HS-5 (cell line): ENCODE measurements at places on chromosomes 1 and 21.

GRCh38 chr1:185636848-185637247 is 97.3 kb upstream of the HMCN1 start:
- no peak for DNase-seq

DNA sequence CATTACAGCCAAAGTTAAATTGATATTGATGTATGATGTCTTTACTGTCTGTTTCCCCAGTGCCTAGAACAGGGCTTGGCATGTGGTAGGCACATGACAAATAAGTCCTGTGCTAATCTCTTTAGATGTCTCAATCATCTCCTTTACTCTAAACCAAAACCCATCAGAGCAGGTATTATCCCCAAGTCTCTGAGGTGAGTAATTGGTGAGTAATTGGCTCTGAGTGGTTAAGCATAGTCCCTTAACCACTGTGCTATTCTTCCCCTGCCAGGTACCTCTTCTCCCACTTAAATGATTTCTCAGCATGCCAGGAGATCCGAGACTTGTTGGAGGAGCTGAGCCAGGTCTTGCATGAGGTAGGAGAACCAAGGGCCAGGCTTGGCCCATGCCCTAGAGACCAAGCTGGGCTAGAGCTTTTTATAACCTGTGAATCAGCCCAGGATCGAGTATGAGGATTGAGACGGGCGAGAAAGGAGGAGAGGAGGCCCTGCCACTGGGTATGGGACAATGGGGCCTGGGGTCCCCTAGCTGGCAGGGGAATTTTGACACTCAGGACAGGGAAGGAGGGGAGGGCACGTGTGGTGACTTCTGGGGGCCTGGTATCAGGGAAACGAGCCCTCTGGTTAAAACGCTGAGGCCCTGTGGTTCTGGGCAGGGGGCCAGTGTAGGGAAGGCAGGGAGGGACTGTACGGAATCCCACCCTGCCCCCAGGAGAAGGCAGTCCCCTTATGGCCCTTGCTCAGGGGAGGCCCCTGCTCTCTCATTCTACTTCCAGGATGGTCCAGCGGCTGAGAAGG is 4.5 kb downstream of the CNKSR1 start:
- DNase-seq, result no peak

DNA sequence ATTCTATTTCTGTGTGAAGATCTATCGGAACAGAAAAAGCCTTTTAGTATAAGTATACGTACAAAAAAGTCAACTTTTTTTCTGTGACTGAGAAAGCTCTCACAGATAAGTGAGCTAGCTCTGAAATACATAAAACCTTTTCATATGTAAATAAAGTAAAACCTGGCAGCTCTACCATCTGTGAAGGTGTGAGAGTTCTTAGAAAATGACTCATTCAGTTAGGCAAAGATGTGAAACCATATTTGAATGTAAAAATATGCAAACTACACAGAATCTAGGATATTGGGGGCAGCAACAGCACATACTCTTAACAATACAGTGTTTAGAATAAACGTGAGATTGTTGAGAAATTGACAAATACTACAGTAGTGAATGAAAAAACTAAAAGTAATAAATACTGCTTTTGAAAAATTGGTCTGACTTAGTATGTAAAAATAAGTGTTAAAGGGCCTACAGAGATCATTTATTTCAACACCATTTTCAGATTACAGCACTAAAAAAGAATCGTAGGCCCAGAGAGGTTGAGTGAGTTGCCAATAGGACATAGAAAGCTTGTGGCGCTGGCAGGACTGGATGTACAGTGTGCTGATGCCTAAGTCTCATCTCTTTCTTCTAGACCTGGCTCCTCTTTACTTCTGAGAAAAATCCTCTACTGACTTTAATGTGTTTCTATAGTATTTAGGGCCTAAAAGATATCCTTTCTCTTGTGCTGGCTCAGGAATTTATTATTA is 19.8 kb downstream of the ATP6V1G3 start:
- DNase-seq, result no peak

DNA sequence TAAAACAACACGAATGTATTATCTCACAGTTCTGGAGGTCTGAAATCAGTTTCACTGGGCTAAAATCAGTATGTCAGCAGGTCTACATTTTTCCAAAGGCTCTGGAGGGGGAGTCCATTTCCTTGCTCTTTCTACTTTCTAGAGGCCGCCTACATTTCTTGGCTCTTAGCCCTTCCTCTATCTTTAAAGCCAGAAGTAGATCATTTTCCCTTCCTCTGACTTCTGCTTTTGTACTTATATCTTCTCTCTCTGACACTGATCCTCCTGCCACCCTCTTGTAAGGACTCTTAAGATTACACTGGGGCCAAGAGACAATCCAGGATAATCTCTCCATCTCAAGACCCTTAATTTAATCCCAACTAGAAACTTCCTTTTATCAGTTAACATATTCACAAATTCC is 41.4 kb downstream of the MSH4 start:
- DNase-seq, result no peak

GRCh38 chr1:234977875-234978396 is 150.7 kb downstream of the TOMM20 start:
- DNase-seq, result no peak

DNA sequence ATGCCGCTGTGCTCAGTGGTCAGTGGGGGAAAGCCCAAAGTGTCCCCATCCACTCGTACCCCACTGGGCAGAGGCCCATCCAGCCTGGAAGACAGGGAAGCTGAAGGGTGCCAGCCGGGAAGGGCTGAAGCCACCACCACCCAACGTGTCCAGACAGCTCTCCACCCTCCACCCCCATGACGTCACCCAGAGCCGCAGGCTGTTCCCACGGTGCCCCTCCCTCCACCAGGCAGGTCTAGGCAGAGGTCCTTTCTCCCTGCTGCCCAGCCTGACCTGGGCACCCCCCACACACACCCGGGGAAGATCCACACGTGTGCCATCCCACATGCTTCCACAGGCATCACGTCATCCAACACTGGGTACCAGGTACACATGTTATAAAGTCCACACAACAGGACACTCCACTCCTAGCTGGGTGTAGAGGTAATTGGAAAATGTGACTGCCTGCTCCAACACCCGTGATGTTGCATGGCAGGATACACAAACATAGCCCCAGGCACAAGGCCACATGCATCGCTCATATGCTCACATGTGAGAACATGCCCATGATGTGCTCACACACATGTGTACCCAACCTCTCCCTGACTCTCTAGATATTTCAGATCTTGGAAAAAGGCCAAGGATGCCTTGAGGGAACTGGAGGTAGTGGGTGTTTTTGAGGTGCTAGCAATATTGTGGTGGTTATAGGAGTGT is 5.1 kb upstream of the ARHGAP30 start:
- no peak for DNase-seq

DNA sequence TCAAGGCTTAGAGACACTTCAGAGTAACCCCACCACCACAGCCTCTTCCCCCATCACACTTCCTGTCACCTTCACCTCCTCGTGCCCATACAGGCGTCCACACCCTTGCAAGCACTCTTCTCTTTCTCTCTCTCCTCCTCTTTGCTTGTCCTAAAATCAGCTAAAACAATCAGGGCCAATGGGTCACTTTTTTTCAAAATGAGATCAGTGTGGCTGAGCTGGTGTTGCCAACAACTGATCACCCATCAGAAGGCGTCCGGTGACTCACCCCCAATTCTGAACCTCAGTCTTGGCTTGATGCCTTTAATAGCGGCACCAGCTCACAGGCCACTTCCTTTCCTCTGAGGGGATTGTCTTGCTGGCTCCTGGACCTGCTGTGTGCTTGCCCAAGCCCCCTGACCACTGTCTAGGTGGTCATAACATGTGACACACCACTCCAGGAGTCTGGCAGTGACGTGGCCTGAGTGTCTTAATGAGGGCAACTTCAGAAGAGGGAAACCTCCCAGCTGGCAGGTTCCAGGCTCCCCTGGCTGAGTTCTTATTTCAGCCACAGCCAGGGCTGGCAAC is 1.6 kb downstream of the DRAXIN start:
- DNase-seq, result peak; percentile 87

DNA sequence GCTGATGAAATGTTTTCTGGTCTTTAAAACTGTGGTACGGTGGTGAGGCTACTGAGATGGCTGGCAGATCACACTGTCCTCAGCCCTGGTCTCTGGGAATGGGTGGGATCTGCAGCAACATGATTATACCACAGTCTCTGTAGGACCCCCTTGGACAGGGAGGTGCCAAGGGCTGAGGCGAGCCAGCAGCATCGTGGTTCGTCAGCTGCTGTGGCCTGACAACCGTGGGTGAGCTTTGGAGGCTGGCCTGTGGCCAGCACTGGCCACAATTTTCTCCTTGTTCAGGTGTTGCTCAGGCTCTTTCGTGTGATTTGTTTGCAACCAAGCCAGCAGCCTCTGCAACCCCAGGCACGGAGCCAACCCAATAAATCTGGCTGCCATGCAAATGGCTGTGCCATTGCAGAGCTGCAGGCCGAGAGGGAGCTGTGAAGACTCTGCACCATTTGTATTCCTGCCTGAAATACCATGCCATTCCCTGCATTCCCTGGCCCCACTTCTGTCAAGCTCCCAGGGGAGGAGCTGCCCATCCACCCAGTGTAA is 70.9 kb downstream of the PCP4 start:
- DNase-seq, result no peak

- DNase-seq, result no peak
These were observed 23.9 kb upstream of the SPATA6 start for GRCh38 chr1:48495911-48496310.

- no peak for DNase-seq
These were observed 153.6 kb downstream of the PGBD5 start for GRCh38 chr1:230272557-230272956.

DNA sequence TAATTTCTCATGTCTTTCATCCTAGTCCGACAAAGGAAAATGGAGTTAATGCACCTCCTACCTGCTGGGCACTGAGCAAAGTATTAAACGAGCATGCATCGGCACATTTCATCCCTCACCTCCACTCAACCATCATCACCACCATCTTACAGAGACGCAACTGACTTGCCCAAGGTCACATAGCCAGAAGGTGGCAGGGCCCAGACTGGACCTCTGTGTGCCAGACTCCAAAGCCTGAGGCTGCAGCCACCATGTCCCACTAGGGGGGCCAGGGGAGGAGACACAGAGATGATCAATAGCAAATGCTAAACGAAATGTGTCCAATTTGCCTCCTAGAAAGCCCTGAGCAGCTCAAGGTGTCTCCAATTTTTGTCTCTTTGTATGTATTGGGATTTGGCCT is 163.7 kb upstream of the EDN2 start:
- DNase-seq, result no peak

DNA sequence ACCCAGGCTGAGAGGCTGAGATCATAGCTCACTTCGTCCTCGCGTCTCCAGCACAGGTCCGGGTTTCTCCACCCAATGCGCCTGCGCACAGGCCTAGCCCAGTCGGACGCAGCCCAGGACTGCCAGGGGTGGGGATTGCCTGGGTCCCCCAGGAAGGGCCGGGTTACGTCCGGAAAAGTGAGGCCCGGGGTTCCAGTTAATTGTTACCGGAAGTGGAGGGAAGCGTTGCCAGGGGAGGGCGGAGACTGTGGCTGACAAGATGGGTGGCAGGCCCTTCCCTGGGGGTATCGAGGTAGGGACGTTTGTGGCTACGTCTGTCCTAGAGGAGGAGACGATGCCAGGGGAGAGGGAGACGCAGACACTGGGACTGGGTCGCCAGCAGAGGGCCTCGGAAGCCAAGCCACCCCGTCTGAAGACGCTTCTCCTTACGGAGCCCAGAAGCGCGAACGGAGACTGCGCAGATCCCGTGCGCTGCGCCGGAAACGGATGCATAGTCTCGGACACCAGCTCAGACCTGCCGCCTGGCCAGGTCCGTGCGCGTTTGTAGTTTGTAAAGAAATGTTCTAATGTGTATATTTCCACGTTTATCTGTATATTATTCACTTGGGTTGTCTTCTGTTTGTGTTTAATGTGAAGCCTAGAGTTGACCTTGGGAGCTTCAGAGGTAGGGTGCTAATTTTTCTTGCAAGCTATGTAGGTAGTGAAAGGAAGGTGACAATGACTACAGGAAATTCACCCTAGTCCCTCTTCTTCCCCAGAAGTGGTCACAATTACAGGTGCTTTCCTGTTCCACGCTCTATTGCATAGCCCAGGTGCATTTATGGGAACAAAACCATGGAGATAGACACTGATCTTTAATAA is 7.3 kb downstream of the RSRP1 start:
- no peak for DNase-seq

GRCh38 chr1:225842074-225842473 is 32.1 kb downstream of the EPHX1 start:
- no peak for DNase-seq

GRCh38 chr1:89732643-89733222 is 88.1 kb upstream of the LRRC8D start:
- no peak for DNase-seq

DNA sequence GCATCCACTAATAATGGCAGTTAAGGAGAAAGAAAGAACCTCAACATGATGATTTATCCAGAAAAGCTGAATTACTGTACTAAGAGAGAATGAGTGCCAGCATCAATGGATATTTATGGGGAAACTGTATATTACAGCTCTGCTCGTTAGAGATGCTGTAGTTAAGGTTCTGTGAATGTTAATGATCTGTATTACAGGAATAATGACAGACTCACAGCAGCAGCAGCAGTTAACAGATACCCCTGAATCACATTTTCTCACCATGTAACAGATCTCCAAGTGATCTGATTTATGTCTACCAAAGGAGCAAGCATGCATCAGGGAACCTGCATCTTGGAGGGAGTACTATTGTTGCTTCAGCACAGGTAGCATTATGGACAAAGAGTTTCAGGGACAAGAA is 80.6 kb upstream of the C8B start:
- DNase-seq, result no peak

- DNase-seq, result peak; percentile 53
These were observed 46.3 kb downstream of the UMODL1 start for GRCh38 chr21:42117229-42117966.

GRCh38 chr1:172484252-172484651 is 40.4 kb upstream of the PIGC start:
- no peak for DNase-seq

DNA sequence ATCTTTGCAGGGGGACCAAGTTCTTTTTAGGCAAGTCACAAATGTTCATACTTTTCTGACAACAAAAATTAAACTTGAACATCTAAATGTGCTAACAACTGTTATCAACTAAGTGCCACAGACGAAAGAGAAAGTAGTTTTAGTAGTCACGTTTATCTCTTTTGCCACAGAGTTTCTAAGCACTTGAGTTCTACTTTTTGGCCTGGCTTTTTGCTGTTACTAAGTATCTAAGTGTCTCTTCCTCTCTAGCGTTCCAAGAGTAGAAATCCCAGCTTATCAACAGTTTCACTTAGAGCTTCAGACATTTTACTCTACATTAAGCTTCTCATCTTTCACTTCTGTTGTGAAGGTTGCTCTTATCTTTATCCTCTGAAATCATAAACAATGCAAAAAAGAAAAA is 34.2 kb downstream of the GATAD2B start:
- DNase-seq, result no peak

DNA sequence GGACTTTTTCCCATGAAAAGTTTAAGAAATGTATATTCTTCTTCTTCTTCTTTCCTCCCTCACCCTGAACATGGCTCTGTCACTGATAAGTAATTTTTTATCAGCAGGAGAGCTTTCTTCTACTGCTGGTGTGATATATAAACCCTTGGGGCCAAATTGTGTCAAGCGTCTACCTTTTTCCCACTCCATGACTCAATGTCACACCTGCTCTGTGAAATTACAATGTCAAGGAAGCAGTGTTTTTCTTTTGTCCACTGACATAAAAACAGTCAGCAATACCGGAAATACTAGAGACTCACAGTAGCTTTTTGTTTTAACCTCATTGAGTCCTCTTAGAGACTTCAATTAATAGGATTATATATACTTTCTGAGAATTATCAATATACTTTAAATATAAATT is 416.2 kb upstream of the ADGRL4 start:
- no peak for DNase-seq
